ENCODE measurements at places on chromosomes 2 and 18. TPM values are rescaled to one million over a fixed set of nuclear protein-coding genes. Genes with fewer than 3 reads are reported as not detected.
A peak's percentile ranks its signal among the peaks of the same experiment; 100 is the strongest.

The NMUR1 gene
- 0.09 TPM for total RNA-seq

The SLC9A4 gene
- total RNA-seq = not detected

The FHOD3 gene
- total RNA-seq = 17.8 TPM

GRCh38 chr2:206435742-206436141 is 7.6 kb upstream of the ADAM23 start:
- DNase-seq = no peak

DNA sequence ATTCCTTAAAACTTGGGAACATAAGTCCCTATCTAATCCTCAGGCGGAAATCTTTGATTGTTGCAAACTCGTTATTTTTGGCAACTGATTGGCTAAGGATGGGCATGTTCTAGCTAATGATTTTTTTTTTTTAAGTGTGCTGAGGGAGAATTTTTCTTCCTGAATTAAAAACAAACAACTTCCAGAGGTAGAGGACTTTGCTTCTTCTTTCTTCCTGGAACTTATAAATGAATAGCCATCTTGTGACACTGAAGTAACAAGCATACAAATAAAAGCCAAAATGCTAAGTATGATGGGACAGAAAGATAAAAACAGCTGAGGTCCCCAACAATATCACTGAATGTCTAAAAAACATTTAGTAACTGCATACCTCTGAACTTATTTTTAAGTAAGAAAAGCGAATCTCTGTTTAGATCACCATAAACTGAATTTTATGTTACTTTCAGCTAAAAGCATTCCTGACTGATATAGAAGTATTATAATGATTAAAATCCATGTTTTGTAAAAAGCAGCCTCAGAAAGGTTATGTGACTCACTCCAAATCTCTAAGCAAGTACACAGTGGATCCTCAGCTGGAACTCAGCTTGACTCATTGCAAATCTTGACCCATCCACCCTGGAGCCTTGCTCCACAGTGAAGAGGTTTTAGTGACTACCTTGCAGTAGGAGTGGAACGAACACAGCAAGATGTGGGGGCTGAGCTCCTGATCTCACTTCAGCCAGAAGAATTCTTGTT is 344.4 kb downstream of the CLIP4 start:
- peak; percentile 13 for DNase-seq

The TSPYL6 gene
- total RNA-seq = not detected

The CXXC1 gene
- total RNA-seq = 35.6 TPM

The SPC25 gene
- total RNA-seq = 59.7 TPM

The HOXD8 gene
- 9.9 TPM for total RNA-seq

The CRYGC gene
- total RNA-seq = not detected

DNA sequence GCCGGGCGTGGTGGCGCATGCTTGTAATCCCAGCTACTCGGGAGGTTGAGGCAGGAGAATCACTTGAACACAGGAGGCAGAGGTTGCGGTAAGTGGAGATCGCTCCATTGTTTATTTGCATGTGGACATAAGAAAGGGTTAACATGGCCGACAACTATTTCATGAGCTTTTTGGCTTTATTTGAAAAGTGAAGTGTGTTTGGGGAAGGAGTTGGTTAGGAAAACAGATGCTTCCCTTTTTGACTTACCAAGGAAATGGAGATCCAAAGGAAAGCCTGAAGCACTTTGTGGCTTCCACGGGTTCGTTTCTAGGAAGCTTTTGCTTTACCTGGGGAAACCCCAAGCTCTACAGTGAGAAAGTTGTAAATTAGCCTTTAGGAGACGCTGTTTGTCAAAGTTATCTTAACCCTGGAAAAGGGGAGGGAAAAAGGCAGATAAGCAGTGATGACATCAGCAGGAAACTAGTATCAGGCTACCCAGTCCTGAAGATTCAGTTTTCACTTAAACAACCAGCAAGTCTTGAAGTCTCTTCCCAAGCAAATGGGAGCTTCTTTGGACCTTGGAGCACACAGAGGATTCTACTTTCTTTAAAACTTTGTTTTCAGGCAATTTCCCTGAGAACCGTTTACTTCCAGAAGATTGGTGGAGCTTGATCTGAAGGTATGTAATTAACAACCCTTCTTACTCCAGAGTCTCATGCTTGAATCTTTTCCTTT is at the start of gene CASP10:
TSS of gene CASP10 (plus strand) at position 492 of the 715 bp plus-strand sequence. CDS start 2,637 bp downstream, outside the sequence.
- DNase-seq = peak; percentile 67

- DNase-seq = no peak
Measured at GRCh38 chr2:238714038-238714528, 133.8 kb upstream of the TWIST2 start.

The NAT8 gene
- total RNA-seq = not detected

GRCh38 chr2:102514061-102514785 is 41.2 kb downstream of the SLC9A4 start:
- DNase-seq = peak; percentile 86

The KCNE4 gene
- 2.0 TPM for total RNA-seq

- DNase-seq = no peak
Measured at GRCh38 chr2:197205585-197206215, 104.9 kb downstream of the ANKRD44 start.

GRCh38 chr2:214995409-214995808 is 143.0 kb downstream of the ABCA12 start:
- DNase-seq = no peak

The RNF125 gene
- 0.57 TPM for total RNA-seq

GRCh38 chr2:209845666-209846065 is 74.0 kb downstream of the UNC80 start:
- DNase-seq = no peak

GRCh38 chr2:86249579-86250391 is 50.5 kb downstream of the MRPL35 start:
- DNase-seq = peak; percentile 85

The POMC gene
- total RNA-seq = 0.34 TPM

GRCh38 chr2:98454500-98455235 is 10.0 kb downstream of the INPP4A start:
- peak; percentile 38 for DNase-seq

The MAP3K19 gene
- not detected for total RNA-seq

- DNase-seq = peak; percentile 74
Measured at GRCh38 chr2:105454801-105455485, 56.1 kb upstream of the FHL2 start.

GRCh38 chr2:168165397-168165796 is 82.0 kb downstream of the STK39 start:
- DNase-seq = no peak

Measured in Daoy (cell line).